ENCODE measurements at places on chromosomes 3 and 15. TPM values are rescaled to one million over a fixed set of nuclear protein-coding genes. Genes with fewer than 3 reads are reported as not detected.

Gene CTXN2
- 0.03 TPM for polyA plus RNA-seq

Gene STX19
- not detected for polyA plus RNA-seq

Gene FEZF2
- polyA plus RNA-seq = not detected

Gene GOLGA6A
- not detected for polyA plus RNA-seq

Gene ECE2
- polyA plus RNA-seq = not detected

Gene ZNF770
- 15.5 TPM for polyA plus RNA-seq

Gene FGD5
- polyA plus RNA-seq = 0.17 TPM

Gene SKOR1
- polyA plus RNA-seq = 0.11 TPM

Gene GABRB3
- not detected for polyA plus RNA-seq

Gene TMEM207
- polyA plus RNA-seq = not detected

Gene GCSAM
- polyA plus RNA-seq = not detected

Gene CCR9
- polyA plus RNA-seq = not detected

Gene TEX55
- polyA plus RNA-seq = not detected

Gene OGG1
- 38.9 TPM for polyA plus RNA-seq

- H3K27me3 ChIP-seq = no peaks in the 10 kb centered on the region
- H3K4me1 ChIP-seq = peaks cover 9% of the 10 kb centered on the region
- DNase-seq = no peak
These were observed 52.6 kb downstream of the SLC12A6 start for GRCh38 chr15:34284937-34285336.

- no peaks in the 10 kb centered on the region for H3K4me1 ChIP-seq
- no peak overlapping the region for H3K4me3 ChIP-seq
- no peaks in the 10 kb centered on the region for H3K36me3 ChIP-seq
- no peak overlapping the region for H3K27ac ChIP-seq
These were observed 482.4 kb upstream of the SGO1 start for GRCh38 chr3:20668411-20668810.

- no peak overlapping the region for H3K27ac ChIP-seq
- DNase-seq = no peak
These were observed 251.5 kb downstream of the GABRG3 start for GRCh38 chr15:27222479-27222878.

DNA sequence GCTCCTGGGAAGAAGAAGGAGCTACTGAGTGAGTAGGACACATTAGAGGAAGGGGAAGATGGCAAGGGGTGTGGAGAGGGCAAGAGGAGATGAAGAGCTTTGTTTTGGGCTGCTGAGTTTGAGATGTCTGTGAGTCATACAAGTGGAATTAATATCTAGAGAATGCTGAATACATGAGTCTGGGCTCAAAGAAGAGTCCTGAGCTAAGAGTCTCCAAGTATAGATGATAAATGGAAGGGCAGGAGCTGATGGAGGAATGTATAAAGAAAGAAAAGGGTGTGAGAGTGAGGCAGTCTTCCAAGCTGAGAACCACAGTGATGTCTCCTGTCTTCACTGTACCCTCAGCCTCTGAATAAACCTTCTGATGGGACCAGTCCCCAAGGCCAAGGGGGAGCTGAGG, 205.5 kb upstream of the MRPL3 start:
- no peaks in the 10 kb centered on the region for H3K36me3 ChIP-seq
- DNase-seq = no peak
- H3K4me3 ChIP-seq = no peak overlapping the region
- no peaks in the 10 kb centered on the region for H3K4me1 ChIP-seq
- H3K27ac ChIP-seq = no peak overlapping the region

- H3K4me1 ChIP-seq = no peaks in the 10 kb centered on the region
- H3K36me3 ChIP-seq = no peaks in the 10 kb centered on the region
- no peak overlapping the region for H3K27ac ChIP-seq
- H3K4me3 ChIP-seq = no peak overlapping the region
- H3K27me3 ChIP-seq = no peaks in the 10 kb centered on the region
These were observed 57.6 kb downstream of the TAFA4 start for GRCh38 chr3:68874551-68875348.

- H3K4me3 ChIP-seq = no peak overlapping the region
- DNase-seq = no peak
- no peaks in the 10 kb centered on the region for H3K36me3 ChIP-seq
These were observed 50.2 kb downstream of the EPHB3 start for GRCh38 chr3:184611607-184612281.

DNA sequence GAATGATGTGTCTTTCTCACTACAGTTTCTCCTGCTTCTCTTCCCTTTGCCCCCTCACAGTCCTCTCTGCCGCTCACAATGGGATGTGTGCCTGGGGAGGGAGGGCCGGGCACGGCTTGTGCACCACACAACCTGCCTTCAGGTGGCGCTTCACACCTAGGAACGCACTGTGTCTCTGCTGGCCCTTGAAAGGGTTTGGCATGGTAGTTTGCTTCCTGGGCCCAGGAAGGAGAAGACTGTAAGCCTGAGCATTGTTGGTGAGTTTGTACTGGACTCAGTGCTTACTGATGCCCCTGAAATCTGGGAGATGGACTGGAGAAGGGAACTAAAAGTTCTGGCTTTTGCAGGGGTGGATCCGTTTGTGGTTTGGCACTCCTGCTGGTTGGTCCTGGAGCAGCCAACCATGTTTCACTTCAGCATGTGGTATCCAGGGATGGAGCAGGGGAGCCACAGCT, 9.2 kb downstream of the ALPK3 start:
- no peaks in the 10 kb centered on the region for H3K36me3 ChIP-seq
- no peaks in the 10 kb centered on the region for H3K27me3 ChIP-seq
- no peak overlapping the region for H3K27ac ChIP-seq
- DNase-seq = peak; percentile 48
- 0 out of 2 replicates have a peak overlapping the region, but pooled peaks have one; percentile 36 for H3K4me3 ChIP-seq

DNA sequence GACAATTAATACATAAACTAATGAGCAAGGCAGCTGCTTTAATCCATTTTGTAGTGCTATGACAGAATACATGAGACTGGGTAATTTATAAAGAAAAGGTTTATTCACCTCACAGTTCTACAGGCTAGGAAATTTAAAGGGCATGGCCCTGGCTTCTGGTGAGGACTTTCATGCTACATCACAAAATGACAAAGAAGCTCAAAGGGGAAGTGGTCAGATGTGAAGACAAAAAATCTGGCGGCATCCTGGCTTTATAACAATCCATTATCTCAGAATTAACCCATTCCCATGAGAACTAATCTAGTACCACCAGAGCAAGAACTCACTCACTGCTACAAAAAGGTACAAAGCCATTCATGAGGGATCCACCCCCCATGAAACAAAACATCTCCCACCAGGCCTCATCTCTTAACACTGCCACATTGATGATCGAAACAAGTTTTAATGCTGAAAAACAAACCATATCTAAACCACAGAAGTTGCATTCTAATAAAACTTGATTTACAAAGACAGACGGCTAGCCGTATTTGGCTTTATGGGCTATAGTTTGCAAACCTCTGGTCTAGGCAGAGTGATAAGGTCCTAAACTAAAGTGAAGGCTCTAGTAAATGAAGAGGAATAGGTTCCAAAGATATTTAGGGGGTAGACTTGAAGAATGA, 44.2 kb downstream of the GSK3B start:
- no peaks in the 10 kb centered on the region for H3K36me3 ChIP-seq
- no peaks in the 10 kb centered on the region for H3K4me1 ChIP-seq
- no peak overlapping the region for H3K27ac ChIP-seq
- DNase-seq = no peak
- no peak overlapping the region for H3K4me3 ChIP-seq

DNA sequence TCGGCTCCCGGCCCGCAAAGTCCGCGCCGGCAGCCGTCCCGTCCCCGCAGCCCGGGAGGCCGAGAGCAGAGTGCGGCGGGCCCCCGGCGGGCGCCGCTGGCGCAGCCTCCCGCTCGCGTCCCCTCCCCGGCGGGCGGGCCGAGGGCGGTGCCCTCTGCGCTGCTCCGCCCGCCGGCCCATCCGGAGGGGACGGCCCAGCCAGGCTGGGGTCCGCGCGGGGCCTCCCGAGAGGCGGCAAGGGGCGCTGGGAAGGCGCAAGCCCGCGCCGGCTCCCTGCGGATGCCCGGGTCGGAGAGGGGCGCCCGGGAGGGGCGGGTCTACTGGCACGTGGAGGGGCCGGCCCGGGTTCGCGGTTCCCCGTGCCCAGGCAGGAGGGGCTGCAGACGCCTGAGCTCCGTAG, at the start of the genes CLCN2 and POLR2H:
Gene CLCN2, minus strand, starts transcription at position 74 of the 400 bp plus-strand sequence. CDS start 126 bp downstream, outside the sequence.
Gene POLR2H, plus strand, starts transcription at position 179 of the 400 bp plus-strand sequence. CDS start 1,783 bp downstream, outside the sequence.
- H3K4me1 ChIP-seq = peaks cover 44% of the 10 kb centered on the region
- H3K27me3 ChIP-seq = no peaks in the 10 kb centered on the region
- peak within 1 kb of the TSS; percentile 97 for H3K27ac ChIP-seq
- H3K4me3 ChIP-seq = peak within 1 kb of the TSS; percentile 96

- peaks cover 16% of the 10 kb centered on the region for H3K36me3 ChIP-seq
- H3K27me3 ChIP-seq = no peaks in the 10 kb centered on the region
These were observed 17.7 kb downstream of the POC1A start for GRCh38 chr3:52136513-52136912.

DNA sequence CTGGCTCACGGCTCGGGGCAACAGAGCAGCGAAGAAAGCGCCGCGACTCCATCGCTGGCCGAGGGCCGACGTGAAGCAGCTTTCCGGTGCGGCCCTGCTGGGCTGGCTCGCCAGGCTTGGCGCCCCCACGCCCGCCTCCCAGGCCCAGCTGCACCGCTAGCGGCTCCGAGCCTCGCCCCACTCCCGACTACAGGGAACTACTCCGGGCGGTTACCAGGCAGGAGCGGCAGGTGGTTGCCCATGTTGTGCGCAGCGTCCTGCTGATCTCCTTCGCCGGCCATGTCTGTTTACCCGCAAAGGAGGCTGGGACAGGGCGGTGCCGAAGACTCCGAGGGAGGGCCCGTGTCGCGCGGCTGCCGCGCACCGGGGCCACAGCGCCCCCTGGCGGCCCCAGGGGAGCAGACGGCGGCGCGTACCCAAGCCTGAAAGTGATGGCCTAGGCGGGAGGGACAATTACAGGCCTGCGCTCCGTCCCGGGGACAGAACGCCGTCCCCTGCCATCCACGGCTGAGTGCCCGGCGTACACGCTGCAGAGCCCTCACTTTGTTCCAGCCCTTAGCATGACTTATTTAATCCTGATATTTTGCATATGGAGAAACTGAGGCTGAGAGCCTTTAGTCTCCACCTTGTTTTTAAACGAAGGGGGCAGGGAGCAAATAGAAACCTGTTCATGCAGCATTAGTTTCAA, at the start of gene CRBN:
Gene CRBN, minus strand, starts transcription at position 285 of the 688 bp plus-strand sequence. Its CDS starts 4 bp downstream, at position 281.
- H3K27ac ChIP-seq = peak within 1 kb of the TSS; percentile 59
- H3K36me3 ChIP-seq = peaks cover 5% of the 10 kb centered on the region
- H3K4me1 ChIP-seq = peaks cover 25% of the 10 kb centered on the region
- no peaks in the 10 kb centered on the region for H3K27me3 ChIP-seq
- peak within 1 kb of the TSS; percentile 99 for H3K4me3 ChIP-seq

DNA sequence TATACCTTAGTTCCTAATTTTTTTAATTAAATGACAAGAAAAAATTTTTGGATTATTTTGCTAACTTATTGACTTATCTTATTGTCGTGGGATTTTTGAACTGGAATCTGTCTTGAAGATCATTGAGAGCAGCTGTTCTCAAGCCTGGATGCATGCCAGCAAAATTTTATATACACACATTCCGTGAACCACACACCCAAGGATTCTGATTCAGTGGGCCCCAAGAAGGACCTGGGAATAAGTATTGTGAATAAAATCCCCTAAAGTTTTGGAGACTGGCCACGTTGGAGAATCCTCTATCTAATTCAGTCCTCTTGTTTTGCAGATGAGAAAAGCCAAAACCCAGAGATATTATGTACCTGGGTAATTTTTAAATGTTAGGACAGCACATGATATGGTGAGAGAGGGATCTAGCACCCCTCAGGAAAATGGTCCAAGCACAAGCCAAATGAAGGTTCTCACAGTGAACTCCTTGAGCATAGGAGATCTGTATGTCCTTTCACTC, 55.2 kb downstream of the UNC13C start:
- H3K27ac ChIP-seq = no peak overlapping the region
- no peaks in the 10 kb centered on the region for H3K36me3 ChIP-seq
- peaks cover 2% of the 10 kb centered on the region for H3K27me3 ChIP-seq

- no peaks in the 10 kb centered on the region for H3K36me3 ChIP-seq
- H3K4me1 ChIP-seq = no peaks in the 10 kb centered on the region
- no peak overlapping the region for H3K27ac ChIP-seq
These were observed 14.7 kb upstream of the HDC start for GRCh38 chr15:50280271-50280670.

GRCh38 chr3:149258298-149258697, 36.7 kb upstream of the CP start:
- no peaks in the 10 kb centered on the region for H3K4me1 ChIP-seq
- H3K27ac ChIP-seq = no peak overlapping the region
- no peak overlapping the region for H3K4me3 ChIP-seq
- no peaks in the 10 kb centered on the region for H3K36me3 ChIP-seq

GRCh38 chr3:171535133-171535532, 74.9 kb upstream of the TNIK start:
- no peak overlapping the region for H3K4me3 ChIP-seq
- H3K36me3 ChIP-seq = no peaks in the 10 kb centered on the region
- no peaks in the 10 kb centered on the region for H3K4me1 ChIP-seq
- no peak for DNase-seq
- no peaks in the 10 kb centered on the region for H3K27me3 ChIP-seq

DNA sequence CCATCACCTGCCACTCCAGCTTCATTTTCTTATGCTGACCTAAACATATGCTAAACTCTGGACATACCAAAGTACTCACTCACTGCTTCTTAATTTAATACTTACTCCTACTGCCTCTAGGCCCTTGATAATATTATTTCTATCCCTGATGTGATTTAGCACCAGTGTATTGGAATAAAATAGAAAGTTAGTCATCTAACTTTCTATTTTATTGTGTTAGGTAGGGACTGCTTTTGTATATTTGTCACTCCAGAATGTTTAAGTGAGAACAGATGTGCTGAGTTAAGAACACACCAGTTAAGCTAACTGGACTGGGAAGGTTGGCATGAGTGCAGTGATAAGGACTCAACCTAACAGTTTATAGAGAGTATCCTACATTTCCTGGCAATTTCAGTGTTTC, 6.5 kb upstream of the CLDN16 start:
- H3K27ac ChIP-seq = no peak overlapping the region
- no peaks in the 10 kb centered on the region for H3K27me3 ChIP-seq
- no peaks in the 10 kb centered on the region for H3K36me3 ChIP-seq
- peaks cover 30% of the 10 kb centered on the region for H3K4me1 ChIP-seq

- no peaks in the 10 kb centered on the region for H3K27me3 ChIP-seq
- DNase-seq = no peak
- H3K36me3 ChIP-seq = peaks cover 6% of the 10 kb centered on the region
- H3K27ac ChIP-seq = no peak overlapping the region
These were observed 26.8 kb downstream of the FBXW12 start for GRCh38 chr3:48398701-48399386.

DNA sequence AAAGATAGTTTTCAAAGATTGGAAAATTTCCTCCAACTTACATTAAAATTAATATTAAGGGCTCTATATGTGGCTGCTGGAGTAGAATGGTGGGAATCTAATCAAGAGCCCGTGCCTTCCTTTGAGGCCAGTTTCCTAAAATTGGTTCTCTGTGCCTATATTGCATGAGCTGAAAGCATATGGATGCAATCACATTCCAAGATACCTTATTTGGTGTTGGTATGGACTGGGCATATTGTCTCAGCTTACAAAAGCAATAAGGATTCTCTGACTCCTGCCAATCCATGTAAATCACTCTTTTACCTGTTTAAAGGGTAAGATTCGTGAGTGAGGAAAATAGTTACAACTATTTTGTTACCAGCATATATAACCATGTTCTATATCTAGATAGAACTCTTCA, 111.6 kb downstream of the GREM1 start:
- H3K27ac ChIP-seq = no peak overlapping the region
- no peak for DNase-seq
- no peak overlapping the region for H3K4me3 ChIP-seq
- H3K36me3 ChIP-seq = no peaks in the 10 kb centered on the region
- H3K27me3 ChIP-seq = no peaks in the 10 kb centered on the region
- no peaks in the 10 kb centered on the region for H3K4me1 ChIP-seq

GRCh38 chr3:113287803-113288648, 76.7 kb downstream of the BOC start:
- DNase-seq = peak; percentile 43
- H3K36me3 ChIP-seq = no peaks in the 10 kb centered on the region
- no peaks in the 10 kb centered on the region for H3K27me3 ChIP-seq

Measured in HepG2 (cell line).